Heart right ventricle (tissue), 16 donors: ENCODE measurements at places on chromosomes 5 and 9. TPM values are rescaled to one million over a fixed set of nuclear protein-coding genes. Genes with fewer than 3 reads are reported as not detected.

Gene PLPPR1
- not detected for polyA plus RNA-seq

Gene PDZD2
- 9.0 TPM for polyA plus RNA-seq

Gene TXNDC8
- polyA plus RNA-seq = not detected

Gene TMOD1
- polyA plus RNA-seq = 83.7 TPM

Gene PROB1
- polyA plus RNA-seq = 28.5 TPM

Gene LHFPL2
- polyA plus RNA-seq = 2.4 TPM

Gene RPS23
- 3,427 TPM for polyA plus RNA-seq

Gene ELOVL7
- polyA plus RNA-seq = 0.16 TPM

Gene STING1
- polyA plus RNA-seq = 19.7 TPM

Gene DMRT2
- polyA plus RNA-seq = 0.22 TPM

Gene IFNA14
- polyA plus RNA-seq = not detected

Gene COL27A1
- 35.8 TPM for polyA plus RNA-seq

Gene CER1
- polyA plus RNA-seq = not detected

Gene PCDHA11
- not detected for polyA plus RNA-seq
